Fibroblast of lung (primary cell): ENCODE measurements at places on chromosomes 6 and 20. TPM values are rescaled to one million over a fixed set of nuclear protein-coding genes. Genes with fewer than 3 reads are reported as not detected.

- H3K36me3 ChIP-seq, result peaks cover 1% of the 10 kb centered on the region
- peak; percentile 25 for DNase-seq
- no peak overlapping the region for H3K27ac ChIP-seq
- no peaks in the 10 kb centered on the region for H3K4me1 ChIP-seq
- H3K27me3 ChIP-seq, result no peaks in the 10 kb centered on the region
Measured at GRCh38 chr6:158329531-158329930, 17.3 kb downstream of the TULP4 start.

DNA sequence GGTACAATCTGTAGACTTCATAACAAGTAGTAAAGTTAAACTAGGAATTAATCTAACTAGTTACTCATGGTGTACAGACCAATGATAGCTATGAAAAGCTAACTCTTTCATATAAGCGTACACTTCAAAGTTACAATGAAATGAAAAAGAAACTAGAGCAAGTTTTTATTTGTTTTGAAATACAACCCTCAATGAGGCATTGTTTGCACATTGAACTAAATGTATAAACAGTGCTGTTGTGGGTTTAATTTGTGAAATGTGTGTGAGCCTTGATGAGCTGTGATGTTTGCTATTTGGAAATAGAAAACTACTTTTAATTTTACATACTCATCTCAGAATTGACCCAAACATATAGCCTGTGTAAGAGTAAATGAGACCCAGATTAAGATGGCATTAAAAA is 11.1 kb upstream of the EYA4 start:
- DNase-seq, result no peak
- no peaks in the 10 kb centered on the region for H3K4me1 ChIP-seq
- no peak overlapping the region for H3K27ac ChIP-seq
- H3K36me3 ChIP-seq, result no peaks in the 10 kb centered on the region

GRCh38 chr20:17390655-17391054 is 140.5 kb downstream of the BFSP1 start:
- no peaks in the 10 kb centered on the region for H3K36me3 ChIP-seq
- no peak for DNase-seq
- H3K27me3 ChIP-seq, result no peaks in the 10 kb centered on the region
- no peak overlapping the region for H3K27ac ChIP-seq

GRCh38 chr6:104428184-104428583 is 431.5 kb downstream of the HACE1 start:
- H3K27ac ChIP-seq, result no peak overlapping the region
- H3K36me3 ChIP-seq, result no peaks in the 10 kb centered on the region
- no peaks in the 10 kb centered on the region for H3K27me3 ChIP-seq
- H3K4me1 ChIP-seq, result no peaks in the 10 kb centered on the region
- H3K4me3 ChIP-seq, result no peak overlapping the region

GRCh38 chr20:4157516-4157915 is 142.2 kb upstream of the RNF24 start:
- H3K27ac ChIP-seq, result no peak overlapping the region
- H3K4me3 ChIP-seq, result no peak overlapping the region
- no peaks in the 10 kb centered on the region for H3K36me3 ChIP-seq
- DNase-seq, result no peak
- no peaks in the 10 kb centered on the region for H3K4me1 ChIP-seq

GRCh38 chr6:112245511-112246203 is 8.7 kb downstream of the LAMA4 start:
- no peaks in the 10 kb centered on the region for H3K27me3 ChIP-seq
- H3K27ac ChIP-seq, result peak overlapping the region; percentile 91
- H3K4me1 ChIP-seq, result peaks cover 27% of the 10 kb centered on the region
- peaks cover 8% of the 10 kb centered on the region for H3K36me3 ChIP-seq

GRCh38 chr6:88360203-88360797 is 194.2 kb upstream of the CNR1 start:
- H3K4me1 ChIP-seq, result peaks cover 2% of the 10 kb centered on the region
- DNase-seq, result peak; percentile 86
- no peak overlapping the region for H3K27ac ChIP-seq
- no peaks in the 10 kb centered on the region for H3K27me3 ChIP-seq
- no peaks in the 10 kb centered on the region for H3K36me3 ChIP-seq
- H3K4me3 ChIP-seq, result no peak overlapping the region

DNA sequence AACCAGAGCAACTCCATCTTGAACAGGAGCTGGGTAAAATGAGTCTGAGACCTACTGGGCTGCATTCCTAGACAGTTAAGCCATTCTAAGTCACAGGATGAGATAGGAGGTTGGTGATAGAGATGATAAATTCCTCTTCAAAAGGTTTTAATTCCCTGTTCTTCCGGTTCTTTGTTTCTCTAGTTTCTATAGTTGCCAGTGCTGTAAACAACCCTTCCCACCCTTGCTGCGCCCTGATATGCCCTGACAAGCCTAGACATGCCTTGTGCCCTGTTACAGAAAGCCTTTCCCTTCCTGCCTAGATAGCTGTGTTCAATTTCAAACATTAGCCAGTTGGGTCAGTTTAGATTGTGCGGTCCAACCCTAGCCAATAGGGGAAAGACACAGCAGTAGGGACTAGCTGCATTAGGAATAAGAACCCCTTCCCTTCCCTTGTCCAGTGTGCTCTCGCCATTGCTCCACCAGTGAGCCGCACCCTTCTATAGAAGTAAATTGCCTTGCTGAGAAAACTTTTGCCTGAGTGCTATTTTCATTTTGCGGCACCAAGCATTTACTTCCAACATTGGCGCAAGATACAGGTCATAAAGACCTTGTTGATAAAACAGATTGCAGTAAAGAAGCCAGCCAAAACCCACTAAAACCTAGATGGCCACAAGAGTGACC is 52.5 kb upstream of the CCN2 start:
- H3K4me1 ChIP-seq, result peaks cover 3% of the 10 kb centered on the region
- H3K27ac ChIP-seq, result no peak overlapping the region
- no peak for DNase-seq
- H3K27me3 ChIP-seq, result no peaks in the 10 kb centered on the region
- H3K36me3 ChIP-seq, result no peaks in the 10 kb centered on the region

DNA sequence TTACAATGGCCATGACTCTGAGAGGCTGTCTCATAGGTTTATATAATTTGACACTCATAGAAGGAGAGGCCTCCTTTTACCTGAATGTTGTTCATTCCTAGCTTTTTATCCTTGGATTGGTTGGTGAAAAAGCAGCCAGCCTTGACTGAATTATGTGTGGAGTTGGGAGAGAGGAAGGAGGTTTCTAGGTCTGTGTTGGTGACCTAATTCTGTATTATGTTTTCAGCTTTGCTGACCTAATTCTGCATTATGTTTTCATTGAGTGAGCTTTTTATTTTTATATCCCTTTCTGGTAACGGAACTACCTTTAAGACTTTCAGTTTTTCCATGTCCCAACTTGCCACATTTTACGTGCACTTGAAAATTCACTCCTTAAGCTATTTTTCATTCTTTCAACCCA is 59.1 kb upstream of the RNF144B start:
- DNase-seq, result no peak
- no peaks in the 10 kb centered on the region for H3K4me1 ChIP-seq
- H3K27ac ChIP-seq, result no peak overlapping the region
- no peaks in the 10 kb centered on the region for H3K36me3 ChIP-seq
- no peak overlapping the region for H3K4me3 ChIP-seq
- no peaks in the 10 kb centered on the region for H3K27me3 ChIP-seq

DNA sequence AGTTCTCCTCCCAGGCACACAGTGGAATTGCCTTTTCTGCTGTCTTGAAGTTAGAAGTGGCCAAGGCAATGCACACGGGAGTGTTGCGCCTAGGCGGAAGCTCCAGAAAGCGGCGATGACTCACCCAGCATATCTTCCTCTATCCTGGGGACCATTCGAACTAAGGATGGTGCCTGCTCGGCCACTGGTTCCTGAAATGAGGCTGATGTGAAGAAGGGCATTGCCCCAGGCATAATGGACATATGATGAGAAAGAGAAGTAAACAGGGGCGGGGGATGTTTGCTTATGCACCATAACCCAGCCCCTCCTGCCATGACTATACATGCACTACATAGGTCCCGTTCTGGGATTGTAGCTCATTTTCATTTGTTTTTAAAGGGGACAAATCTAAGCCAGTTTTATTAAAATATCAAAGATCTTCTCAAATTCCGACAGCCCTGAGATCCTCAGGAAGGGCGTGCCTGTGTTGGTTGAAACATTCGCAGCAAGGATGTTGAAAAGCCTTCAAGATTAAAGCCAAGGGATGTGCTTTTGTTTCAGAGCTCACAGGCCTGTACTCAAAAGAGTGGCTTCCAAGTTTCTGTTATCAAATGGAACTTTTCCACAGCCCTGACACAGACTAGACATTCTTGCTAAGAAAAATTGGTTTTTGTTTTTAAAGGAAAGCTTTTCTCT is 218.5 kb downstream of the LY86 start:
- no peak overlapping the region for H3K27ac ChIP-seq
- no peaks in the 10 kb centered on the region for H3K36me3 ChIP-seq
- H3K27me3 ChIP-seq, result no peaks in the 10 kb centered on the region

- H3K27me3 ChIP-seq, result no peaks in the 10 kb centered on the region
- H3K36me3 ChIP-seq, result no peaks in the 10 kb centered on the region
- H3K27ac ChIP-seq, result no peak overlapping the region
- no peak for DNase-seq
Measured at GRCh38 chr6:25899123-25899522, 25.1 kb upstream of the SLC17A3 start.

- no peak overlapping the region for H3K27ac ChIP-seq
- H3K36me3 ChIP-seq, result no peaks in the 10 kb centered on the region
- no peaks in the 10 kb centered on the region for H3K27me3 ChIP-seq
- H3K4me3 ChIP-seq, result no peak overlapping the region
- no peak for DNase-seq
Measured at GRCh38 chr20:36010825-36011224, 42.4 kb downstream of the CNBD2 start.

DNA sequence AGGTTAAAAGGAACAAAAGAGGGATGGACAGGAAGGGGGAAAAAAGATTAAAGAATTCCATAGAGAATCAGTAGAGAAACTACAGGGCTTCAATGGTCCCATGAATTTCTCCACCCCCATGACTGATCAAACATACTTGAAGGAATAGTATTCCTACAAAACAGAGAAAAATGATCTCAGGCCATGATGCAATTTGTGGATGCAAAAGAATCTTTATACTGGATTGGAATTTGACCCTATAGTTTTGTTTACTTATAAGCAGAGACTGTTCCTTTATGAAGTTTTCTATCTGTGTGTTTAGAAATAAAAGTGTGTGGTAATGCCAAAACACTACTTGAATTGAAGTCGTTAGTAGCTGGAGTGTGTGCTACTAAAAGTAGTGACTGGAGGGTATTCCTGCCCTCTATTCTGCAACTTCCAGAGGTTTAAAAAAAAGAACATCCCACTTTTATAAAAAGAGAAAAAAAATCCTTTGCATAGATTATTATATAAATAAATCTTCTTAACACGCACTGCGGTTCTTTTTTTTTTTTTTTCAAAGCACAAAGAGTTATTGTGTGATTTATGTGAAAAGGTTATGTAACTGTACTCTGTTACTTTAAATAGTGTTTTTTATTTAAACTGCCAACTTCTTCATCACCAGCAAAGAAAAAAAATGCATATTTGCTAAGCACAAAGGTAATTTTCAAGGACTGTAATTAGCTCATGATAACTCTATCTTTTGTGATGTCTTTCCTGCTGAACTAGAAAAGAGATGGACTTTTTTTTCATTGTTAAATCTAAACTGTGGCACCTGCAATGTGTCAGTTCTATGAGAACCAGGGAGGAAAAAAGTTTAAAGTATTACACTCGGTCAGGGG is 214.5 kb upstream of the CITED2 start:
- no peaks in the 10 kb centered on the region for H3K27me3 ChIP-seq
- peak overlapping the region; percentile 87 for H3K27ac ChIP-seq
- peaks cover 15% of the 10 kb centered on the region for H3K4me1 ChIP-seq
- no peaks in the 10 kb centered on the region for H3K36me3 ChIP-seq

PDYN gene
- total RNA-seq, result not detected in 2 replicates

MTRF1L gene
- total RNA-seq, result 13.4 and 15.7 TPM in 2 replicates

OLIG3 gene
- total RNA-seq, result not detected in 2 replicates

CST8 gene
- not detected in 2 replicates for total RNA-seq

SLC35D3 gene
- not detected in 2 replicates for total RNA-seq

IL17F gene
- not detected in 2 replicates for total RNA-seq

HRH3 gene
- not detected in 2 replicates for total RNA-seq

GOPC gene
- 42.1 and 45.4 TPM in 2 replicates for total RNA-seq

ERVFRD-1 gene
- not detected in 2 replicates for total RNA-seq

OSTM1 gene
- total RNA-seq, result 31.3 and 31.9 TPM in 2 replicates

LPA gene
- total RNA-seq, result not detected in 2 replicates

FKBP1C gene
- 0.26 and 0.99 TPM in 2 replicates for total RNA-seq
